Eye (tissue), 1 donor: ENCODE measurements at places on chromosomes 5 and 9.

GRCh38 chr9:137407590-137408300 lies 15.2 kb downstream of the EXD3 start:
- no peak for DNase-seq

DNA sequence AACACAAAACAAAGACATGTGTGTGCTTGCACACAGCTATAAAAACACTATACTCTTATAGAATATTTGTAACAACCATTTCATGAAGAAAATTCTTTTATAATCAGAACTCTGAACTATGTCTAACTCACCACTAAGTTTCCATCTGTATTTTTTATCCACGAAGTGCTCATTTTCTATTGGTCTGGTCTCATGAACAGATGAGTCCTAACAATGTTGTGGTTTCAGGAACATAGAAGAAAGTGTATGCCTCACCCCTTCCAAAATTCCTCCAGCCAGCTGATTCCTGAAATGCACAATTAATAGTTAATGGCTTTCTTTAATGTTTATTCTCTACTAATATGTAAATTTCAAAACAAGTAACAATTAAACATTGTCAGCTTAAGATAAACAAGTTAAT lies 325.3 kb upstream of the GRAMD2B start:
- DNase-seq = no peak

DNA sequence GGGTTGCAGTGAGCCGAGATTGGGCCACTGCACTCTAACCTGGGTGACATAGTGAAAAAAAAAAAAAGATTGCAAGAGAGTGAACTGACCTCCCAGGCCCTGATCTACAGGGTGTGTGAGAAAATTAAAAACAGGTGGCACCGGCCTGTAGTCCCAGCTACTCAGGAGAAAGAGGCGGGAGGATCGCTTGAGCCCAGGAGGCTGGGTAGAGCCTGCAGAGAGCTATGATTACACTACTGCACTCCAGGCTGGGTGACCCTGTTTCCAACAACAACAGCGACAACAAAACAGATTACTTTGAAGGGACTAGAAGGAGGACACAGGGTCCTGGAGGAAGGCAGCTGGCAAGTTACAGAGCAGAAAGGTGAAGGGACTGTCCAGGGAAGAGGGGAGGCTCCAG lies 42.2 kb upstream of the FABP6 start:
- DNase-seq = no peak

- DNase-seq = no peak
Measured at GRCh38 chr5:159463590-159464321, 133.5 kb upstream of the IL12B start.

DNA sequence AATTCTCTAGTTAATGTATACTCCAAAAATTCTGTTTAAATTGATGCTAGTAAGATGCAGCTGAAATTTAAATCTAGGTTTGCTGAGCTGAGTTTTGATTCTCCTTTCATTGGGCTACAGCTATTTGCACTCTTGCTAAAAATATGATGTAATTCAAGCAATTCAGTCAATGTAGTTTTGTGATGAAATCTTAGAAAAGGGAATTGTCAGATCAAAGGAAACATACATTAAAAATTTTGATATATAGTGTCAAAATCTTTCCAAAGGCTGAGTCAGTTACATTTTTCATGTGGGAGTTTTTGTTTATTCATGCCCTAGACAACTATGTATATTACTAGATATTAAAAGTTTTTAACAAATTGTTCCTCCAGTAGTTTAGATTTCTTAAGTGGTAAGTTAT lies 334.9 kb upstream of the DAB2 start:
- no peak for DNase-seq

DNA sequence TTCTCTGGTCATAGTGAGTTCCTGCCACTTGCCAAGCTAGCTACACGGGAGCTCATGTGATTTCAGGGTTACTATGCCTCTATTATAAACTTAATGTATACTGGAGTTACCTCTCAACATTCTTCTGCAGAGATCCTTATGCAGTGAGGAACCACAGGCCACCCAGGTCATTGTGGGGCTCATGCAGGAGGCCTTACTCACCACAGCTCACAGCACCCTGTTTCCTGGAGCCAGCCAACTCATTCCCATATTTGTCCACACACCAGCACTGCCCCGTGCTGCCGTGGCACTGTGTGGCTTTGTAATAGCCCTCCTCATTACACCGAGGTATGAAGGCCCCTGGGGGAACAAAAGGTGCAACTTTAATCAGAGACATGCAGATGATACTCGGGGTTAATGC lies 520.0 kb downstream of the SPOCK1 start:
- DNase-seq = no peak

- DNase-seq = peak; percentile 79
Measured at GRCh38 chr9:112705768-112706427, 12.0 kb downstream of the INIP start.

DNA sequence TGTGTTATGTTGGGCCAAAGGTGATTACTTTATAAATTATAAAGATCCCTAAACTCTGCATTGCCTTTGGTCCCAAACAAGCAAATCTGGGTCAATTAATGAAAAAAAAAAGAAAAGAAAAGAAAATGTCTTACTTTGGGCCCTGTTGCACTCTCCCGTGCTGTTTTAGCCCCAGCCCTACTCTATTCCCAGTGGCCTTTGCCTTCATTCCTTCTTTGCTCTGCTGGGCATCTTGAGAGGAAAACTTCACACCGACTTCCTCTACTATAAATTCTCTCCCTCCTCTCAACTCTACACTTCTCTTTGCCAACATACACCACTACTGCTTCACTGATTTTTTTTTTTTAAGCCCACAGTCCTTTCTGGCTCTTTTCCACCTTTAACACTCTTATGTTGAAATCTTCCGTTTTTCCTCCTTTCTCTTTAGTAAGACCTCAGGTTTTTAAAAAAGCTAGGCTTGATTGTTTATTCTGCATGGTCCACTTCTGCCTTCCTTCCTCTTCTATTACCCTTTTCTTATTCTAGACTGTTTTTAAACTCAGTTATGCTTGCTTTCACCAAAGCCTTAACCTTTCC lies 4.5 kb upstream of the MSMP start:
- DNase-seq = no peak

DNA sequence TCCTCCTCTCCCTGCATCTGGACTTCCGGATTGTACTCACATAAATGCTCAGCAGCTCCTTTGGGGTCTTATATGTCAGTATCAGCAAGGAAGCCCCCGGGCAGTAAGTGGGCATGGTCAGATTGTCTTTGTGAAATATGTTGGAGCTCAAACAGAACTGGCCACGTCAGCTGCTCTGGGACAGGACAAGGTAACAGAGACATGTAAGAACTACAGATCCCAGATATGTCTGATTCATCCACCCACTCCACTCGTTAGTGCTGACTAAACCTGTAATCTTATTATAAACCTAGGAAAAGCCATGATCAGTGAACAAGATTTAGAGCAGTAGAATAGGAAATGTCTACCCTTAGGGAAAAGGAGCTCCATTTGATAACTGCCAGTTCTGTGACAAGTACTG lies 561.8 kb downstream of the CETN3 start:
- DNase-seq = no peak

DNA sequence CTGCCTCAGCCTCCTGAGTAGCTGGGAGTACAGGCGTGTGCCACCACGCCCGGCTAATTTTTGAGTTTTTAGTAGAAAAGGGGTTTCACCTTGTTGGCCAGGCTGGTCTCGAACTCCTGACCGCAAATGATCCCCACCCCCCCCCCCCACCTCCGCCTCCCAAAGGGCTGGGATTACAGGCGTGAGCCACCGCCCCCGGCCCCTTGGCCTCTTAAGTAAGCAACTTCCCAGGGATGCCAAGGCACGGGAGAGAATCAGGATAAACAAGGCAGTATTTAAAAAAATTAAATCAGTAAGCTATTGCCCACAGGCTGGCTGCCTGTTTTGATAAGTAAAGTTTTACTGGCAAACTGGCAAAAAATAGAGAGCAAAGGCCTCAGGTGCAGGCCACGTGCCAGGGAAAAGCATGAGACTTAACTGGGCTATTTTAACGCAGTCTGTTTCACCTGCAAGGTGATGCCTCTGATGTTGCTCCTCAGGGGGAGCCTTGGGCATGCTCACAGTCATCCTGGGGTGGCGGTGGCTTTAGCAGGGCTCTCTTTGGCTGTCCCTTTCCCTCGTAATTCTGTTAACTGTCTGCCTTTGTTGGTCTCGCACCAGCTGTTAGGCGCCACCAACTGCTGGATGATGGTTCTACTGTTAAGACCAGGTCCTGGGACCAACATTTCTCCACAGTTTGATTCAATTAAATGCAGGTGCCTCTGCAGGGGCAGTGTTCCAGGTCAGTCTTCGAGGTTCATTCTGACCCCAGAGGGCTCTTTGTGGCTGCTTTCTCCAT lies 19.4 kb upstream of the RNF130 start:
- peak; percentile 75 for DNase-seq
